ENCODE measurements at places on chromosomes 6 and 20.

DNA sequence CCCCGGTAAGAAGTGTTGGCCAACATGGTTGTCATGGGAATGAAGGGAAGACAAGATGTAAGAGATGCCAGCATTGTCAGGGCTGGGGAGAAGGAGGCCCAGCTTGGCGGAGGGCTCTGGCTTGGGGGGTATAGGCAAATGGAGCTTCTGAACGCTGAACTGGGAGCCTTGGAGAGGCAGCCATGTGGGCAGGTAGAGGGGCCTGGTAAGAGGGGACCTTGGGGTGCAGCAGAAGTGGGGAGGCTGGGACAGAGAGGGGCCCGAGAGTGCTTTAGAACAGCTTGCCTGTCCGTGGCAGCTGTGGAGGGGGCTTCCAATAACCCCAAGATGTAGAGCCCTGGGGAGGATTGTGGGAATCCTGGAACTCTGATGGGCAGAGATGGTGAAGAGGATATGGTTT is 3.0 kb downstream of the SLC22A1 start:
- DNase-seq, result no peak

DNA sequence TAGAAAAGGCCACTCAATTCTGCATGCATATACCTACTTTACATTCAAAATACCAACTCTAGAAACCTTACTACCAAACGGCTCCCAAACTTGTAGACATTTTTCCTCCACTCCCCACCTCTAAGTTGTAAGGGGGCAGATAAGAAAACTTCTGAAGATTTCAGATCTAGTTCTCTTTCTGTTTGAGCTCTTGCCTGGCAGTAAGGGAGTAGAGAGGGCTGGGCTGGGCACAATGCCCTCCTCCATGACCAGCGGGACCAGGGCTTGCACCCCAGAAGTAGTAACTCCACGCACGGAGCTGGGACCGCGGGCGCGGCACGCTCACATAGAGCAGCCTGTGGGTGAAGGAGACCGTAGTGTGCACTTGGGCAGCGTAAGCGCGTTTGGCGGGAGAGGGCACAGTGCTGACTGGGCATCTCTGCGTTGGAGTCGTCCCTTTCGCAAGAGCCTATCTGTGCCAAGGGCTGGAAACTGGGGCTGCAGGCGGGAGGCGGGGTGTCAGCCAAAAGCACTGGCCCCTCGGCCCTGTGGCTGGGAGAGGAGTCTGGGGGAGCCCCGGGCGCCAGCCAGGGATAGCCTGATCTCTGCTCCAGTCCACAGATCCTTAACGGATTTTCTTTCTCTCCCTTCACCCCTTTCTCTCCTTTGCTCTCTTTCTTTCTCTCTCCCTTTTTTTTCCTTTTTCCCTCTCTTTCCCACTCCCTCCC is 32.4 kb downstream of the PHACTR1 start:
- DNase-seq, result no peak

DNA sequence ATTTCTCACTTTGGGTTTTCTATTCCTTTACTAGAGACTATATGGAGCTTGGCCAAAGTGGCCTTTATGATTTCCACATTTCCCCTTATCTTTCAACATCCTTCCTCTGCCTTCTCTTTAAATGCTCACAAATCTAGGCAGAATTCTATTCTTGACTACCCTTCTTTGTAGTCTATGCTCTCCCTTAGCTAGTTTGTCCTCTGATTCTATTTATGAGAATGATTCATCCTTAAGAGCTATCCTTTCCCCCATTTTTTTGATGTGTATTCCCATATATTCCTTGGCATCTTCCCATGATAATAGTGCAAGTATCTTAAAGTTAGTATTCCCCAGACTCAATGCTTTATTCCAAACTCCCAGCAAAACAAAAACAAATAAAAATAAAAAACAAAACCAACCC is 53.1 kb downstream of the IL20RA start:
- DNase-seq, result no peak

GRCh38 chr6:90214461-90214860 is 82.2 kb downstream of the BACH2 start:
- no peak for DNase-seq

DNA sequence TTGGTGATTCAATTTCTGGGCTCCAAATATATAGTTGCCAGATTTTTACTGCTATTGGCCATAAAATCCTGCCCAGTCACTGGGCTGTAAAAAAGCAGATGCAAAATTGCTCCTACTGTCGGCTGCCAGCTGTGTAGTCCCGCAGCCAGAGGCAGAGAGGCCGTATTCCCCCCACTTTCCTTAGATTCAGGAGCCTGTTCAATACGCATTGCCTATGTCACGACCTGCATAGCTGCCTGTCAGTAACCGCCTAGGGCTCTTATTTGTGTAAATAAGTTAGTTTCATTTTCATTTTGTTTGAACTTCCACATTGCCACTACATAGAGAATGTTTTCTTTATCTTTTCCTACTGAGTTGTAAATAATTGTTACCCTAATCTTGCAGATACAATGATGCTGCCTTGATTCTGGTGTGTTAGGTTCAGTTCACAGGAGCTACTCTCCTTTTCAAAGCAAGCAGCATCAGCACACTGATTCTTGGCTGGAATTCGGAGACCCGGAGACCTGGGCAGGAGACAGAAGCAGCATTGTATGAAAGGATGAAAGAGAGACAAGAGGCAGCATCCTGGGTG is 46.0 kb upstream of the UST start:
- DNase-seq, result peak; percentile 54

- DNase-seq, result no peak
These were observed 196.0 kb downstream of the MAFB start for GRCh38 chr20:40493071-40493470.

DNA sequence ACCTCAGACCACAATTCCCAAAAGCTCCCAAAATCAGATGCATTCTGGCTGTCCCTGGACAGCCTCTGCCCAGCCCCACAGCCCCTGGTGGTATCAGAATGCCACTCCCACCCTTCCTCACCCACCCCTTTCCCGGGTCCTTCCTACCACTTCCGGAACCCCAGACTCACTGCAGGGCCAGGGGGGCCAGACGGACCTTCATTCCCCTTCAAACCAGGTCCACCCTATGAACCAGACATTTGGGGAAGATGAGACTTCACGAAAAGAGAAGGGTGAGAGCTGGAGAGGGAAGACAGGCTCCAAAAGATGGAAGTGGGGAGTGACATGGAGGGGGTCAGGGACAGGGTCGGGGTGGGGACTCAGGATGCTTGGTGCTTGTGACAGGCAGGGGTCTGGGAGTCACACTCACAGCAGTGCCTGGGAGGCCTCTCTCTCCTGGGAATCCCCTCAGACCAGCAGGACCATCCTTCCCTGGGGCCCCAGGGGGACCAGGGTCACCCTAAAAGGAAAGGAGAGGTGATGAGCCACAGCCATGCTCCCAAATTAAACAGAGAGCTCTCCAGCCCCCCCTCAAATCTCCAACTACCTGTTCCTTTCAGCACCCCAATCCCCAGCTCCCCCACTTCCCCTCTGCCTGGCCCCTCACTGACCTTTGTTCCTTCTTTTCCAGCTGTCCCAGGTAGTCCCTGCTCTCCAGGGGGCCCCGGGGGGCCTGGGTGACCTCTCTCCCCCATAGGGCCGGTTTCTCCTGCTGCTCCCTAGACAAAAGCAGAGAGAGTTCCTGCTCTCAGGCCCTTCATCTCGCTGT is 20.2 kb downstream of the COL11A2 start:
- DNase-seq, result no peak

GRCh38 chr6:36961441-36962435 is 7.2 kb downstream of the PI16 start:
- DNase-seq, result no peak

GRCh38 chr6:88223298-88223697 is 57.2 kb upstream of the CNR1 start:
- DNase-seq, result no peak

DNA sequence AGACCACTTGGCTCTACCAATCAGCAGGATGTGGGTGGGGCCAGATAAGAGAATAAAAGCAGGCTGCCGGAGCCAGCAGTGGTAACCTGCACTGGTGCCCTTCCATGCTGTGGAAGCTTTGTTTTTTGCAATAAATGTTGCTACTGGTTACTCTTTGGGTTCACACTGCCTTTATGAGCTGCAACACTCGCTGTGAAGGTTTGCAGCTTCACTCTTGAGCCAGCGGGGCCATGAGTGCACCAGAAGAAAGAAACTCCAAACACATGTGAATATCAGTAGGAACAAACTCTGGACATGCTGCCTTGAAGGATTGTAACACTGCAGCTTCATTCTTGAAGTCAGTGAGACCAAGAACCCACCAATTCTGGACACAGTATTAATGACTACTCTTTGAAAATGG is 89.9 kb upstream of the MBOAT1 start:
- no peak for DNase-seq

DNA sequence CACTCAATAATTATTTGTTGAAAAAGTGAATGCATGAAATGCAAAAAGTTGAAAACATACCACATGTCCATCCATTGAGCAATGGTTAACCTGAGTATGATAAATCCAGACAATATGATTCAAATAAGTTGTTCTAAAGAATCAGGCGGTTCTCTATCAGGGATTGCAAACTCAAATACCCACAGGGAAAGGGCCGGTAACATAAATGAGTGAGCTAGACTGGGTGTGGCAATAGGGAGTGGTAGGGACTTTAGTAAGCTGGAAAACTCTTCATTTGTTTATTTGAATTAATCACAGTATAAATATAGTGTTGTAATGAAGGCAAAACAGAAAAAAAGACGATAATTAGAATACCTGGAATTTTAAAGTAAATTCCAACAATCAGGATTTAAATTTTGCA is 106.3 kb downstream of the BCAS1 start:
- DNase-seq, result no peak

DNA sequence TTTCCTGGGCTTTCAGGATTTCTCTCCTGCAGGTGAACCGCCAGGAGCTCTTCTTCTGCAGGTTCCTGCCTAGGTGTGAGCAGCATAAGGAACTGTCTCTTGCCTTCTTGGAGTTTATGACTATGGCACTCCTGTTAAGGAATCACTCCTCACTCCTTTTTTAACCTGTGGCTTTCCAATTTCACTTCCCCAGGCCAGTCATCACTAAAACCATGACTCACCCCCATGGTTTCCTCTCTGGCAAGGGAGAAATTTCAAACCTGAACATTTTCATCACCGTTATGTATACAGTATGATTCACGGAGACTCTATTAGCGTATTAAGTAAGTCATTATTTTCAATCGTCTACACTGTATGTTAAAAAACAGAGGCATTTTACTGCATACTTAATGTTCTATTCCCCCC is 78.2 kb upstream of the ARID1B start:
- DNase-seq, result no peak

DNA sequence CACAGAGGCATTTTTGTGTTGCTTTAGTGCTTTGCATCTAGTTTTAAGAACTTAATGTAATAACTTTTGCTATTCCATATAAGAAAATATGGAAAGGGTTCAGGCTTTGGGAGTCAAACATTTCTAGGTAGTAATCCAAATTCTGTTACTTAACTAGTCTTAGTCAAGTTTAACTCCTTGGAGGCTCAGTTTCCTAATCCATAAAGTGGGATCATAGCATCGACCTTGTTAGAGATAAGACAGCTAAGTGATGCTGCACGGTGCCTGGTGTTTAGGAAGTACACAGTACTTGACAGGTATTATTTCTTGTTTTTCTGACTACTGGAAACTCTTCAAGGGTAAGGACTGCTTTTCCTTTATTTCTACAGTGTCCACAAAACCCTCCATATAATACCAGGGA is 24.5 kb upstream of the ARMH2 start:
- DNase-seq, result no peak

Measured in hypothalamus (tissue), 51 donors.